ENCODE measurements at places on chromosomes 11 and 22.

DNA sequence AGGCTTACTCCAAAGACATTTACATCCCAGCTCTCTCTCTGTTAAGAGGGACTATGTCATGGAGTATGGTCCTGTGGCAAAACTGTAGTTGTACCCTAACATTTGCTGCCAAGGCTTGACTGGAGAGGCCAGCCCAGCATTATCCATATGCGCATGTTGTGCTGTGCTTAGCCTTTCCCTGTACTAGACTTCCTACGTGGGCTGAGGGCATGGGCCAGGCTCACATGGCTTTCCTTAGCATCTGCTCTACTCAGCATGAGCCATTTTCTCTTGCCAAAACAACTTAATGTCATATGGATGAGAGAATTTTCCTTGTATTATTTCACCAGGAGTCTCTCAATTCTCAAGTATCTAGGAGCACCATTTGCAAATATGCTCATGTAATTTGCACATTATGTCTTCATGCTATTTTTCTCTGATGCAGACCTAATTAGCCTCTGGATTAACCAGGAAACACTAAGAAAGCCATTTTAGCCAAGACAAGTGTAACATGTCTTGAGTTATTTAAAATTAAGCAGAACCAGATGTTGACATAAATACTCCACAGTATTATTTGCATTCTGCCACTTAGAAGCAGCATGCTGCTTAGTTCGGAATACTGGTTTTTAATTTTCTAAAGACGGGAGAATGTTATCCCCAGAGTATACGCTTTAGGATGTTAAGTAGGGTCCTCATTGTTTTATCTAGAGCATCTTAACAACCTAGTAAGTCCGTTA lies 71.7 kb upstream of the FAR1 start:
- DNase-seq, result no peak

- DNase-seq, result no peak
Observed at GRCh38 chr11:26621132-26621531, 49.1 kb upstream of the MUC15 start.

- no peak for DNase-seq
Observed at GRCh38 chr11:64864135-64864472, 14.3 kb downstream of the EHD1 start.

- DNase-seq, result no peak
Observed at GRCh38 chr11:132058211-132058772, 687.9 kb downstream of the NTM start.

DNA sequence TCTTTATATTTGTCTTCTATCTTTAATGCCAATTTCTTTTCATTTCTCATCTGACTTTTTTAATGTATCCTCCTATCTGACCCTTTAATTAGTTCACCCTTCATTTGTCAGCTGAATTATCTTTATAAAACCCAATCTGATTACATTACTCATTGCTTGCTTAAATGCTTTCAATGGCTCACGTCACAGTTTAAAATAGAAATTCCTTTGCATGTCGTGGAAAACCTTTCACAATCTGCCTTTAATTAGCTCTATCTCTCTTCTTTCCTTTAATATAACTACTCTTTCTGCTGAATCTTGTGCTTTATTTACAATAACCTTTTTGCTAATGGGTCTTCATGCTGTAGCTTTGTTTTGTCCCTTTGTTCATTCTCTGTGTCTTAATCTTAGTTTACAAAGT lies 125.7 kb downstream of the DYNC2H1 start:
- no peak for DNase-seq

- DNase-seq, result no peak
Observed at GRCh38 chr11:76566811-76567210, 103.7 kb downstream of the LRRC32 start.

DNA sequence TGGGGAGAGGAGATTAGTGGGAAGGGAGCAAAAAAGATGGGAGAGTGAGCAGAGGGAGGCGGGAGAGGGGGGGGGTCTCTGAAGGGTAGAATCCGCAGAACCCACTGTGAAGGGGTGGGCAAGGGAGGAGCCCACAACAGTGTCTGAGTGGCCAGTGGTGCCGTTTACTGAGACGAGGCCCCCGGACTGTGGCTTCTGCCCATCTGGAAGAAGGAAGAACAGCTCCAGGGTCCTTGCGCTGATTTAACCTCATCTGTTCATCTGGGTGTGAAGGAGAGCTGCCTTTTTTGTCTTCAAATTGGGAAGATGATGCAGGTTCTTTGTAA lies 45.7 kb upstream of the ANO1 start:
- DNase-seq, result no peak

GRCh38 chr11:38948392-38948791 lies 2350.4 kb upstream of the RAG2 start:
- no peak for DNase-seq

DNA sequence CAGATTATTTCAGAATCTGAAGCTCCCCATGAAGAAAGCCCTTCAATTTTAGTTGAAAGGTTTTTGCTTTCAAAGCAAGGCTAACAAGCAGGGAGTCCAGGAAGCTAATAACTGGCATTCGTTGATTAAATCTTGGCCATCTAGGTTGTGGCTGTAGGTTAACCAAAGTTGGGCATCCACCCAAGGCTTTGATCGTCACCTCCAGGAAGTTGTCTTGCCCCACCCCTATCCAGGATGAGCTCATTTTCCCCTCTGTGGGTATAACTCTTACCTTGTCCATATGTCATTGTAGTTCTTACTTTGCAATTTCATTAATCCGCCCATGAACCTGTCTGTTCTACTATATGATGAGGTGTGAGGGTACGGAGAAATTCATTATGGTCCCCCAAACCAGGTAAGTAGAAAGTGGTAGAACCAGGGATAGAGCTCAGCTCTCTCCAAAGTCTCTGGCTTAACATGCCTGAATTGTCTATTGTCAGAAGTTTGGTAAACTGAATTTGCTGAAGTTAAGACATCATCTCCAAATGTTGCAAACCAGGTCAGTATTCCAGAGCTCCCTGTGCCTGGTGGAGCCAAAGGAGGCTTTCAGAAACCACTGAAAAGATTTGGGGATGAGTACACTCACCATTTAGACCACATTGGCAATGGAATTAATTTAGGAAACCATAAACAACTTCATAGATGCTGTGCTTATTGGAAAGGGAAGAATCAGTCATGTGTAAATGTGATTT lies 97.1 kb downstream of the CD44 start:
- no peak for DNase-seq

- no peak for DNase-seq
Observed at GRCh38 chr11:3162410-3163240, 2.5 kb downstream of the OSBPL5 start.

DNA sequence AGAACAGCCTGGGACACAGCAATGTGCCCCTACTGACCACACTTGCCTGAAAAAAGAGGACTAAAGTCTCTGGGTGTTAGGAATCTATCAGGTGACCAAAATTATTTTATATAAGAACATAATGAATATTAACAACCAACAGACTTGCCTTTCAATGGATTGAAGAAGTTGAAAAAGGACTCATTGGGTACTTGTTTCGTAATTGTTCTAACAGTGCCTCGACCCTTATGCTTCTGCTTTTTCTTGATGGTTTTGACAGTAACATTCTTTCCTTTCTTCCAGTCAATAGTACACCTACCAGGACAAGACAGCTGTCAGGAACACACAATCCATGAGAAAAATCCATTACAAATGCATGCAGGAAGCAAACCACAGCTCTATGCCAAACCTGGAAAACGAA lies 29.0 kb upstream of the PHLDA2 start:
- DNase-seq, result no peak

All from brain pericyte (primary cell).